Cortex of kidney (tissue), 1 donor: ENCODE measurements at places on chromosomes 2 and 18.

DNA sequence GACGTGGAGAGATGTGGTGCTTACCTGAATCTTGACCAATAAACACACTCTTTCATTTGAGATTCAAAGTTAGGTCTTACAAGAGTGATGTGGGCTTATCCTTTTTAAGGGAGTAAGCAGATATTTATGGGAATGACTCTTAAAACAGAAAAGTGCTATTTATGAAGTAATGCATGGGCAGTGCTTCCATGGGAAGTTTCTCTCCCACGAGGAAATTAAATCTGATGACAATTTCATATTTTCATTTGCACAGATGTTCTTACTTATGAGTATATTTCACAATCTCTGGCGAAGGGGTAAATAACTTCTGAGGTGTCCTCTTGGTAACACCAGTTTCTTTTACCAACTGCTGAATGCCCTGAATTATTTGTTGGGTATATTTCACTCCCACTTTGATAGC is 21.0 kb downstream of the PNPT1 start:
- DNase-seq = no peak

- DNase-seq = no peak
These were observed 28.0 kb downstream of the RFX8 start for GRCh38 chr2:101446869-101447268.

GRCh38 chr18:62091487-62092120 is 95.3 kb downstream of the PIGN start:
- no peak for DNase-seq

DNA sequence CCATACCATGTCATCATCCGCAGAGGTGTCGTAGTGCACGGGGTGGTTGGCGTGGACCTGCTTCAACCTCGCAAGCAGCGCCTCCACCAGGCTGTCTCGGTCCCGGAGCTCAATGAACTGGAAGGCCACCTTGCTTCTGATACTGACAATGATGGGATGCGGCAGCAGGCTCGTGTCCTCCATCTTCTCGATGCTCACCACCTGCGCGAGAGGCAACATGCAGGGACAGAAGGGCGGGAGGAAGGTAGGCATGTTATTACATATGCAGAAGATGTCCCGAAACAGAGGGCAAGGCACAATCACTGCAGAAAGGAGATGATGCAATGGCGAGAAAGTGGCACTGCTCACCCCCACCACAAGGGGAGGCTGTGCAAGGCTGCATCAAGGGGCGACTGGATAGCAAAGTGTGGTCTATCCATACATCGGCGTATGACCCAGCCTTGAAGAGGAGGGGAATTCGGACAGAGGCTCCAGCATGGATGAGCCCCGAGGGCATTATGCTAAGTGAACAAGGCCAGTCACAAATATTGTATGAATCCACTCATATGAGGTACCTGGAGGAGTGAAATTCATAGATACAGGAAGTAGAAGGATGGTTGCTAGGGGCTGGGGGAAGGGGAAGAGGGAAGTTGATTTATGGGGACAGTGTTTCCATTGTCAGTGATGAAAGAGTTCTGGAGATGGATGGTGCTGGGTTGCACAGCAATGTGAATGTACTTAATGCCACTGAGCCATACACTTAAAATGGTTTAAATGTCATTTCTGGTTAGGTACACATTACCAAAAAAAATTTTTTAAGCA is 36.6 kb downstream of the RPL31 start:
- no peak for DNase-seq

DNA sequence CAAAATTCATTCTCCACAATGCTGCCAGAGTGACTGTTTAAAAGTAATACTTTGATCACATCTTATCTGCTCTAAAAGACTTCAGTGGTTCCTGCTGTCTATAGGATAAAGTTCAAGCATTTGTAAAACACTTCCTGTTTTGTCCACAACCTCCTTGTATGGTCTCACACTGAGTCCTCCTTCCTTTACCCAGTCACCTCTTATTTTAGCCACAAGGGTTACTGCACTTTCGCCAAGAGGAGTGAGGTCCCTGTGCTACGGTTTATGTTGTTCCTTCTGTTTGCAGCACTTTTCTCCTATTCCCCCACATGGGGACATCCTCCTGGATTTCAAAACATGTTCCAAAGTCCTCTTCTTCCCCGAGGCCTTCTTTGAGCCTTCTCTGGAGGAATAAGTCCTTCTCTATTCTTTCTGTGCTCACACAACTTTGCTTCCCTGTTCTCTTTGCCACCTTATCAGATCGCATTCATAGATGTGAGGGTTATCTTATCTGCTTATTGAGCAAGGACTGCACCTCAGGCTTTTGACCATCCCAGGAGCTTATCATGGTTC is 112.2 kb upstream of the NABP1 start:
- DNase-seq = no peak
